ENCODE measurements at places on chromosomes 16 and 17. TPM values are rescaled to one million over a fixed set of nuclear protein-coding genes. Genes with fewer than 3 reads are reported as not detected.

The SDR42E1 gene
- total RNA-seq: 1.3 TPM

The CTNS gene
- total RNA-seq: 11.7 TPM

The USP36 gene
- 51.4 TPM for total RNA-seq

The RNF135 gene
- 25.9 TPM for total RNA-seq

The MSLN gene
- 3.3 TPM for total RNA-seq

The NOXO1 gene
- 0.37 TPM for total RNA-seq

The TEX14 gene
- total RNA-seq: 0.29 TPM

The MYH3 gene
- 1.0 TPM for total RNA-seq

Data from A549 treated with GW870086 at 1 μM for 4 hours (cell line).